ENCODE measurements at places on chromosomes 11 and 22.

- no peak for DNase-seq
Observed at GRCh38 chr11:27701355-27702105, 1.3 kb upstream of the BDNF start.

DNA sequence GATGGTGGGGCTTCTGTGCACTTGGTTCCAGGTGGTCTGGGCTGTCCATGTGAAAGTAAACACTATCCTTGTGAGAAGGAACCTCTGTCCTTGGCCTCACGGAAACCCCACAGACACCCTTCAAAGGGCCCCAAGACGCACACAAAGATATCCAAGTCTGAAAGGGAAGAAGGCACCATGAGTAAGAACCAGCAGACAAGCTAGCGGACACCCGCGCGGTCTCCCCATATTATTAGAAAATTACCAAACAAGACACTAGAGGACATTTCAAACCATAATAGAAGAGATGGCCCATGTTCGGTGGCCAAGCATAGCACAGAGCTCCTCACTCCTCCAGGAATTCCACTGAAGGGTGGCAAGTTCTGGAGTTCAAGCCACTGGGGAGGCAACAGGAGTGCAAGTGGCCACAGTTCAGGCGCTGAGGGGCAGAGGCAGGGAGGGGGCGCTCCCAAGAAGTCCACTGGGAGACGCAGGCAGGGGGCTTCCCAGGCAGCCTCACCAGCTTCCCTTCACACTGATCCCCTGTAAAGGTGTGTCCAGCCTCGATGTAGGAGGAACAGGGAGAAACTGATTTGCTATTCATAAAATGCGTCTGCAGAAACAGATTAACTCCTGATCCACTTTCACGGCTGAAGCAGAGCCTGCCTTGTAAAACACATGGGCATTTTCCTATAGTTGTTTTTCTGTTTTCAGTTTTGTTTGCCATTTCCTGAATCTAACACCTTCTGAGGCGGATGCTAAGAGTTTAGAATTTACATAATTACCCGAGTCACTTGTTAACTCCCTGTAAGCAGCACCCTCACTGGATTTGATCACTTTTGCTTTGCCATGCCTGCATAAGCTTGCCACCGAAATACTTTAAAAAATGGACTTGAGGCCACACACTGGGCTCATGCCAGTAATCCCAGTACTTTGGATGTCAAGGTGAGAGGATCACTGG is 9.1 kb upstream of the PPARA start:
- DNase-seq, result no peak

- DNase-seq, result no peak
Observed at GRCh38 chr22:24466716-24467328, 28.3 kb upstream of the UPB1 start.

GRCh38 chr11:100949443-100949842 is 180.2 kb downstream of the PGR start:
- no peak for DNase-seq

- DNase-seq, result no peak
Observed at GRCh38 chr22:19105867-19106802, 16.1 kb downstream of the DGCR2 start.

- DNase-seq, result no peak
Observed at GRCh38 chr11:95212609-95213008, 18.4 kb downstream of the SESN3 start.

DNA sequence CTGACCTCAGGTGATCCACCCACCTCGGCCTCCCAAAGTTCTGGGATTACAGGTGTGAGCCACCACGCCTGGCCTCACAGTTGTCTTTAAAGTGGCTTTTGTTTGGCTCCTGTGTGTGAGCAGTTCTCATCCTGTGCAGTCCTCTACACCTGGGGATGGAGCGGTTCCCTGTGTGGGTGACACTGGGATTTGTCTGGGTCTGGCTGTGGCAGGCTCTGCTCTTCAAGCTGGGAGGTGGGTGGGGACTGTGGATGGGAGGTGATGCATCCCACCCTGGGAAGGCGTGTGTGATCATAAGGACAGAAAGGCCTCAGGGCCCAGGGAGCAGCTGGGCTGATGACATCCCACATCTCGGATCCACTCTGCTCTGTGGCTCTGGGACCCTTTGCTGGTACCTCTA is 1266.8 kb downstream of the BRD1 start:
- DNase-seq, result no peak

- no peak for DNase-seq
Observed at GRCh38 chr11:10927538-10927937, 69.7 kb upstream of the ZBED5 start.

- no peak for DNase-seq
Observed at GRCh38 chr22:29195964-29196666, 9.6 kb upstream of the EMID1 start.

DNA sequence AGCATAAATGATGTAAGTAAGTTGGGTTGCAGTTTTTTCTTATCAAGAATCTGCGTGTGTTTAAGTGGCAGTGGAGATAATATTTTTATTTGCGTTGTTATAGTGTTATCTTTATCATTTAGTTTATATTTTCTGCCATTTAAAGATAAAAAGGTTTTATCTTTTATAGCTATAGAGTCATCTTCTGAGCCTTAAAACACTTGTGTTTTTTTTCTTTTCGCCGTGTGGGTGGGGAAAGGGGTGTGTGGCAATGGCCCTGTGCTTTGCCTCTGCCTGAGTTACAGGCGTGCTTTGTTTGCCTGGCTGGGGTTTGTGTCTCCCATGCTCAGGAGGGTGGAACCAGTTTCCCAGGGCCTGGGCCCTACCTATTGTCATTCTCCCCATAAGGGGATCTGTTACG is 16.2 kb downstream of the ARHGEF12 start:
- DNase-seq, result no peak

DNA sequence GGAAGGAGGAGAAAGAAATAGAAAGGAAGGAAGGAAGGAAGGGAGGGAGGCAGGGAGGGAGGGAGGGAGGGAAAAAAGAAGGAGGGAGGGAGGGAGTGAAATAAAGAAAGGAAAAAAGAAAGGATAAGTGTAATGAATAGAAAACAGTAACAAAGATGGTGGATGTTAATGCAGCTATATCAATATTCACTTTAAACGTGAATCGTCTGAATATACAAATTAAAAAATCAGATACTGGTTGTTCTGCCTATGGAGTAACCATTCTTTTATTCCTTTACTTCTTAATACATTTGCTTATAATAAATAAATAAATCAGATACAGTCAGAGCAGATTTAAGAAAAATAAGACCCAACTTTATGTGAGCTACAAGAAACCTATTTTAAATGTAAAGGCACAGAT is 1520.4 kb downstream of the TBC1D22A start:
- DNase-seq, result no peak

GRCh38 chr11:12239396-12239795 is 129.0 kb downstream of the MICAL2 start:
- no peak for DNase-seq

GRCh38 chr22:46942799-46943785 is 180.6 kb downstream of the TBC1D22A start:
- no peak for DNase-seq

GRCh38 chr22:30887861-30888260 is 80.7 kb downstream of the MORC2 start:
- DNase-seq, result no peak

- DNase-seq, result no peak
Observed at GRCh38 chr11:134380785-134381184, 31.3 kb downstream of the B3GAT1 start.

DNA sequence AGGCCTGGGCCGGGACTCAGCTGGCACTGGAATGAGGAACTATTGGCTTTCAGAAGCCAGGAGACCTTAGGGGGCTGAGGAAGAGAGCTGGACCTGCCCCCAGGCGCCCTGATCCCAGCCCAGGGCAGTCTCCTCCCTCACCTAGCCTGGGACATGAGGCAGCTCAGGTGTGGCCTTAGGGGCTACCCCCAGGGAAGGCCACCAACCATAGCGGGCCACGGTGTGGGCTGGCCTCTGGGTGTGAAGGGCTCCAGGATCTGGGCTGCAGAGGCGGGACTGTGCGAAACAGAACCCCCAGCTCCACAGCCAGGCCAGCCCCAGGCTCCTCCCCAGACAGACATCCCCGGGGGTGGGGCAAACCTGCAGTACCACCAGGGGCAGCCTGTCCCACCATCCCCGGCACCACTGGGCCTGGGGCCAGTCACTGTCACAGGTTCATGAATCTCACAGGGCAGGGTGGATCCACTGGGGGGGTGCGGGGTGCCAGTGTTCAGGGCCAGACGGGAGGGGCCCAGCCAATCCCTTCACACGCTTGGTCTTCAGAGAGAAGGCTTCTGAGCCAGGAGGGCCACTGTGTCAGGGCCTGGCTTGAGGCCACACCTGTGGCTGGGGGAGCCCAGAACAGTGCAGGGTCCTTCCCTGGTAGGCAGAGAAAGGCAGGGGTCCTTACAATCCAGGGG is 3.5 kb downstream of the PLXNB2 start:
- DNase-seq, result no peak
